ENCODE measurements at places on chromosomes 3 and 15.
A peak's percentile ranks its signal among the peaks of the same experiment; 100 is the strongest.

- no peak for DNase-seq
These were observed 31.0 kb downstream of the CCDC32 start for GRCh38 chr15:40533763-40534364.

DNA sequence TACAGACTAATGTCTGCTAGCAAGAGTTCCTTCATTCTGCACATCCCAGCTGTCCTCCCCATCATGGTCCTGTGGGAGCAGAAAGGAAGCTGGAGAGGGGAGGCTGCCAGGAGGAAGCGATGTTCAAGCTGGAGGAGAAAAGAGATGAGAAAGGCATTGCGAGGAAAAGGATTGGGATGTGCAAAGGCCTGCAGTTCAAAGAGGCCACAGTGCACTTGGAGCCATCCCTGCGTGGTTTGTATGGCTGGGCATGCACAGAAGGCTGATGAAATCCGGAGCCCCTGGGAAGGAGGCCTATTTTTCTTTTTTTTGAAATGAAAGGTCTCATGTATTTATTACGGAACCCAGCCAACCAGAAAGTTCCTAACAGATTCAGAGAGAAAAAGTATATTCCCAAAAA is 22.8 kb downstream of the AMOTL2 start:
- DNase-seq = no peak

- no peak for DNase-seq
These were observed 21.5 kb downstream of the CIAO2A start for GRCh38 chr15:64071931-64072765.

GRCh38 chr3:182740710-182741109 is 52.6 kb upstream of the ATP11B start:
- DNase-seq = no peak

DNA sequence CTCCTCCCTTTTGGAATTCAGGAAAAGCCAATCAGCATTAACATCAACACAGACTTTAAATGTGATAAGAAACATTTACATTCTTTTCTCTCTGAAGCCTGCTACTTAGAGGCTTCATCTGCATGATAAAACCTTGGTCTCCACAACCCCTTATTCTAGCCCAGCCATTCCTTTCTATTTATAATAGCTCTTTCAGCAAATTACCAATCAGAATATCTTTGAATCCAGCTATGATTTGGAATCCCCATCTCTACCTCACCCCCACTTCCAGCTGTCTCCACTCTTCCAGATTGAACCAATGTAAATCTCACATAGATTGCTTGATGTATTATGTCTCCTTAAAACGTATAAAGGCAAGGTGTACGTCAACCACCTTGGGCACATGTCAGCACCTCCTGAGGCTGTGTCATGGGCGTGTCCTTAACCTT is 139.7 kb downstream of the TUSC7 start:
- no peak for DNase-seq

- peak; percentile 7 for DNase-seq
These were observed 744.7 kb downstream of the TUSC7 start for GRCh38 chr3:117454254-117454653.

- no peak for DNase-seq
These were observed 123.4 kb upstream of the FRMD4B start for GRCh38 chr3:69509288-69509687.

DNA sequence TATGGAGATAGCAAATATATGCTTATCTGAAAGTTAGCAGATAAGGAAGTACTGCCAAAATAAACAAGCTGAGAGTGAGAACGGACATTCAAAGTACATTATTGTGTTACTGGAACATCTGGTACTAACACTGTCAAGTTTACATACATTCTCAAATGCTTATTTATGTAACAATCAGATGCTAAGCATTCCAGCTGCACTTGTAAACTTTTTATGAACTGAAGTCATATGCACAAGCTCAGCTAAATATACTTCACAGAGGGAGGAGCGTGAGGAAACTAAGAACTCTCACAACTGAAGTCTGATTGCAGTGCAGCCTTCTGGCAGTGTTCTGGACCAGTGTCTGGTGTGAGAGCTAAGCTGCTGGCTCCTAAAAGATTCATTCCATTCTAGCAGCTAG is 223.7 kb upstream of the NANOGP8 start:
- peak; percentile 49 for DNase-seq

DNA sequence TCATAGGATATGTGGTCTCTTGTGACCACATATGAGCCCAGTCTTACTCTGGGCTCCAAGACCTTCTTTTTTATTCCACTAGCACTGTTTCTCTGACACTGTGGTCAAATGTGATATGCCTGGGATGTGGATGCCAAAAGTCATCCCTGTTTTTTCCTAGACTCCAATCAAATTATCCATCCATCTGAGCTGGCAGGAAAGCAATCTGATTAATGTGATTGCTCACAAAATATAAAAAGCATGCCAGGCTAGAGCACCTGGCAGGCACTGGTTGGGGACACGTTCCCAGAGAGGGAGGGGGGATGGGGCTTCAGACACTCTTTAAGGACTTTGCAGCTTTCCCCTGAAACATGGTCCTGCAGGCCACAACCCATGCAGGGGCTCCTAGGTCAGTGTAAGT is 3.1 kb upstream of the CFAP100 start:
- no peak for DNase-seq

DNA sequence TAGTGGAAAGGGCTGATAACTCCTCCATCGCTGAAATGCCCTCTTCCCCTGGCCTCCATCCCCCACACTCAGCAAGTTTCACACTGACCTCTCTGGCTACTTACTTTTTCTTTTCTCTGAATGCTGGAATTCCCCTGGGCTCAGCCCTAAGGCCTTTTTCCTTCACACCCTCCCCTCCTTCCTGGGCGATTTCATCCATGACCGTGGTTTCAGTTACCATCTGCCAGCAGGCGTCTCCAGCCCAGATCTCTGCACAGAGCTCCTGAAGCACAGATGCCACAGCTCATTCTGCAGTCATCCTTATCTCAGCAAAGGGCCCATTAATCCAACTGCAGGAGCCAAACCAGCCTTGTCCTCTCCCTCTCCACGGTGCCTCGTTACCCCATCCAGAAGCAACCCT is 114.0 kb downstream of the RFTN1 start:
- no peak for DNase-seq

- no peak for DNase-seq
These were observed 13.7 kb upstream of the LRRC2 start for GRCh38 chr3:46579756-46580286.

- no peak for DNase-seq
These were observed 18.7 kb upstream of the EOMES start for GRCh38 chr3:27740854-27741253.

DNA sequence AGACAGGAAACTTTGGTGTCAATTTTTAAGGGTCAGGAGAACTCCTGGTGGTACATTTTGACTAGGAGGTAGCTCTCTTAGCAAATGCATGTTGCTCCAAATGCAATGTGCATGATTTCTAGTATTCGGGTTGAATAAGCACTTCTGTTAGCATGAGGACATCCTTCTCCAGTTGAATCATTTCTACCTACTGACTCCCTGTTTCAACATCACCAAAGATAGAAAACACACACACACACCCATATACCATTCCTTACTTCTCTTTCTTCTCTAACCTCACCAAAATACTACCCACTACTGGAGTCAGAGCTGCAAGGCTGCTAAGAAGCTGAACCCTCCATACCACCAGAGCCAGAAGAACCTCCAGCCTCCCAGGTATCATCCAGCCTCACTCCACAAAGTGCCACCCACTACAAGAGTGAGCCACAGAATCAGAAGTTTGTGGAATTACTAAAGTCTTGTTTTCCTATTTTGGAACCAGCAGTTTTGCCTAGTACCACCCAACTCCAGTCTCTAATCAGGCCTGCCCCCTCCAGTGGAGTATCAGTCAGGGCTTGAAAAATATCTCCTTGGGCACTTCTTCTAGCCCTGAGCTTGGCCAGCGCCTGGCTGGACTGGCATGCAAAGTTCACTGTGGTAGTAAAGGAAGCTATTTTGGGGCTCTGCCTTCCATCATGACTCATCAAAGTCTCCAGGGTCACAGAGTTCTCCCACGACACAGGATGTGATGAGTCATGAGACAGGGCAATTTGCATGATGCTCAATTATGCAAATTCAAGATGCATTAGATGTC is 110.3 kb downstream of the CYP19A1 start:
- DNase-seq = no peak

DNA sequence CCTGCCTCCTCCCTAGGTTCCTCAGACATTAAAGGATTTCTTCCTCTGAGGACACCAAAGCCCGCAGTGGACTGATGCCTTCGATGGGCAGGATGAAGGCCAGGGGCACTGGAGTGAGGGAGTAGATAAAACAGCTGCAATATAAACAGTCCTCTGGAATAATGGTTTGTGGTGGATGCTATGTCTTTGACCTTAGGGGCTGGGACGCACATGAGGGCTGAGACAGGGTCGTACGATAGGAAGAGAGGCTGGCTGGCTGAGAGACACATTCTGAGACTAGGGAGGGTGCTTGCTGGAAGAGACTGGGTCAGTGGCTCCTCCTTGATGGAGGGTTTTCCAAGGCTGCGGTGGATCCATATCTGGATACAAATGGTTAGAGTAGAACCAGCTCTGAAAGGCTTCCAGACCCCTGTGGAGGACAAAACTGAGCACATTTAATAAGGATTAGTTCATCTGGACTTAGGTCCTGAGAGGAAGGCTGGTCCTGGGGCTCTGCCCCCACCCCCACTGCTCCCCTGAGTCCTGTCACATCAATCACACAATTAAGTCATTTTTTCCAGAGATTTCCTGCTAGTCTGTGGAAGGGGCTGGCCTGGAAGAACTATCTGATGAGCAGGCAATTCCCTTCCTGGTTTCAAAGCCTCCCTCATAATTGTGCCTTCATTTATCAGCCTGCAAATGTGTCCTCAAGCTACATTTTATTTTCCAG is 15.8 kb downstream of the TBC1D21 start:
- no peak for DNase-seq

DNA sequence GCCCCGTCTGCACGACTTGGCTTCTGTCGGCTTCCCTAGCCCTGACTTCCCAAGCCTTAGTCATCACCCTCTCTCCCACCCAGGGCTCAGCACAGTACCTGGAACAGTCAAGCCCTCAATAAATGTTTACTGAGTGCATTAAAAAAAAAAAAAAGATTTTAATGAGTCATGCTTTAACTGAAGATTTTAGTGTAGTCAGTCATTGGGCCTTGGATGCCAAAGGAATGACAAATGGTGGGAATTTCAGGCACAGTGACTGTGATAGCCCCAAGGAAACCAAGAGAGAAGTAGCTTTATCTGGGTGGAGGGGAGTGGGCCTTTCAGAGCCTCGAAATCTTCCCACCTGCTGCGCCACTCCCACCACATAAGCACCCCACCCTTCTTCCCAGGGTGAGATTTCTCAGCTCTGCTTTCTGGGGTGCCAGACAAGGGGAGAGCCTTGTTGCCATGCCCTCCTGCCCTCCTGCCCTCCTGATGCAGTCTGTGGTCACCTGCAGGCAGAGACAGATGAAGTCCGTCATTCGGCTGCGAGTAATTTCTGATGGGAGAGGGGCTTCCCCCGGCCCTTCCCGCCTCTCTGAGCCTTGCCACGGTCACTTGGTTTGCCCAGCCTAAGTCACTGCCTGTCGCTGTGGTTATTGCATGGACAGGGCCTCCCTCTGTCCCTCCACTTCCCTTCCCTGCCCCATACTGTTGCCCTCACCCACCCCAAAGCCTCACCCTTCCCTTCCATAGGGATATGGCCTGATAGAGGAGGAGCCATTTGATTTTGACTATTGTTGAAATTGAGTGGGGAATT is 41.8 kb downstream of the SMAD3 start:
- DNase-seq = no peak

- DNase-seq = no peak
These were observed 20.4 kb upstream of the TPM1 start for GRCh38 chr15:63022181-63022580.

- DNase-seq = no peak
These were observed 25.0 kb upstream of the LINGO1 start for GRCh38 chr15:77657634-77658238.

DNA sequence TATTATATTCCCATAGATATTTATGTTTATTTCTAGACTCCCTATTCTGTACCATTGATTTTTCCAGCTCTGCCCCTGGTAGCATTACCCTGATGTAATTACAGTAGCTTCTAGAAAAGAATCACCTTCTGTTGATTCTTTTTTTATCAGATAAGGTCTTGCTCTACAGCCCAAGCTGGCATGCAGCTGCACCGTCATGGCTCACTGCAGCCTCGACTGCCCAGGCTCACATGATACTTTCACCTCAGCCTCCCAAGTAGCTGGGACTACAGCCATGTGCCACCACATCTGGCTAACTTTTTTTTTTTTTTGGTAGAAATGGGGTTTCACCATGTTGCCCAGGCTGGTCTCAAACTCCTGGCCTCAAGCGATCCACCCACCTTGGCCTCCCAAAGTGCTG is 41.8 kb downstream of the SLC24A1 start:
- DNase-seq = no peak

GRCh38 chr3:107841831-107842230 is 249.0 kb downstream of the CD47 start:
- no peak for DNase-seq

GRCh38 chr3:170108955-170109354 is 71.2 kb downstream of the GPR160 start:
- no peak for DNase-seq

DNA sequence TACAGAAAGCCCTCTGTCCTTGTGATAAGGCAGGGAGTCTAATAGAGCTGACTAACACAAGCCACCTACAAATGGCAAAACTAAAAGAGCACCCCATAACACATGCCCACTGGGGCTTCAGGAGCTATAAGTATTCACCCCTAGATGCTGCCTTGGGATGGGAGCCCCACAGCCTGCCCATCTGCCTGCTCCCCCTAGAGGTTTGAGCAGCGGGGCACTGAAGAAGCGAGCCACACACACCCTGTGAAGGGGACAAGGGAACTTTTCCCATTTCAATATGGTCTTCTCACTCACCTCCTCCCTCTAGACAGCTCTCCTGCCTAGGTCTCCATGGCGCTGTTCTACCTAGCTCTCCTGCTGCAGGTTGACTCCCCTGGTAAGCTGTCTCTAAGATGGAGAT is 261.0 kb downstream of the SHQ1 start:
- no peak for DNase-seq

GRCh38 chr3:14113965-14114635 is 10.6 kb downstream of the CHCHD4 start:
- DNase-seq = no peak

DNA sequence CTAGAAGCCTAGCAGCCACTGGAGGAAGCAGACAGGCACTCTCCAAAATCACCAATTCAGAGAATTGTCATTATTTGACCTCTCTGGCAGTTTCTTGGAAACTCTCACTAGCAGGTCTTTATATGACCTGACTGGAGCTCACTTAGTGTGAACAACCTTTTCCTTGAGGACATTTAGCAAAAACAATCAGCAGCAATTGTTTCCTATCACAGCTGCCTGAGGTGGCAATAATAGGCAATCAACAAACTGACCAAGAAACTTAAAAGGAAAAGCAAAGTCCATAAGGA is 162.4 kb upstream of the STT3B start:
- DNase-seq = no peak

GRCh38 chr3:101074518-101074917 is 81.3 kb upstream of the ABI3BP start:
- no peak for DNase-seq

DNA sequence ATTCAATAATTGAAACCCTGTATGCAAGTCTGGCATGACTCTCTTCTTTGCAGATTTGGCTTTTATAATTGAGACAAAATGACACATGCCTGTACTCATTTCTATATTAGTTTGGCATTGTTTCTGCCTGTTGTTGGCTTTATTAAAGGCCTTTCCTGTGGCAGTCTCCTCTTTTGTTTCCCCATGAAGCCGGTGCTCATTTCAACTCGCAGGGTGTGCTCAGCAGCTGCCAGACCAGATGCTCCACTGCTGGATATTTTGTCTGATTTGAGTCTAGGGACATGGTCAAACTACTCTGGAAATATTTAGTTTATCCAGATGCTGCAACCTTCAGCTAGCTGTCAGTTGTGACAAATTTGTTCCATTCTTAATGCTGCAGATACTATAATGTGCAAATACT is 445.3 kb downstream of the NAALADL2 start:
- no peak for DNase-seq

All from NCI-H345 (cell line).